ENCODE measurements at places on chromosomes 2 and 18. TPM values are rescaled to one million over a fixed set of nuclear protein-coding genes. Genes with fewer than 3 reads are reported as not detected.
A peak's percentile ranks its signal among the peaks of the same experiment; 100 is the strongest.

DNA sequence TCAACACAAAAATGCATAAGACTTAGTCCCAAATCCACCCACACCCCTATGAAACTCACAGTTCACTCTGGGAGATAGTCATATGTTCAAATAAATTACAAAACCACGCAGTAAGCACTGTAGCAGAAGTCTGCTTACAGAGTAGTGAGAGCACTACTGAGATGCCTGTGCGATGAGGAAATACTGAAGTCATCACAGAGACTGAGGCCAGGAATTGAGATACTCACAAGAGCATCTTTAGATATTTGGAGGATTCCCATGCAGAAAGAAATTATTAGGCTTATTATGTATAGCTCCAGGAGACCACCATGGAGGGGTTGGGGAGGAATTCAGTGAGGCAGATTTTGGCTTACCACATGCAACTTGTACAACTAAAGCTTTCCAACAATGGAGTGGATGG is 82.3 kb downstream of the ANTXR1 start:
- DNase-seq, result no peak

GRCh38 chr2:73268830-73269685 is 15.2 kb downstream of the FBXO41 start:
- DNase-seq, result peak; percentile 93

GRCh38 chr2:236606023-236606422 is 36.4 kb downstream of the ACKR3 start:
- no peak for DNase-seq

DNA sequence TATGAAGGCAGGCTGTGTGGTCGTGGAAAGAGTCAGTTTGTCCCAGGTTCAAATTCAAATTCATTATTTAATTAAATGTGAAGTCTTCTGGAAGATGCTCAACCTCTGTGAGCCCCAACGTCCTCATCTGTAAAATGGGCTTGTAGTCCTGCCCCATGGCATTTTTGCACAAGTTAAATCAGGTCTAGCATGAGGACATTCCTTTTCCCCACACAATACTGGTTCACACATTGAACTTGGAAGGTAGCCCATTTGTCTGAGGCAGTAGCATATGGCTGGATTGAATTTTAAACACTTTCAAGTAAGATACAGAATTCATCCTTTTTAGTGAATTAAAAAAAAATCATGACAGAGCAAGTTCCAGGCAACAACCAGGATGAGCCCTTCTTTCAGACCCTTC is 665.4 kb upstream of the HS6ST1 start:
- no peak for DNase-seq

GRCh38 chr2:78780864-78781583 is 244.5 kb upstream of the REG3G start:
- DNase-seq, result no peak

- DNase-seq, result no peak
Observed at GRCh38 chr2:62596061-62596921, 90.3 kb upstream of the TMEM17 start.

GRCh38 chr2:129765326-129765677 is 214.2 kb upstream of the RAB6C start:
- no peak for DNase-seq

DNA sequence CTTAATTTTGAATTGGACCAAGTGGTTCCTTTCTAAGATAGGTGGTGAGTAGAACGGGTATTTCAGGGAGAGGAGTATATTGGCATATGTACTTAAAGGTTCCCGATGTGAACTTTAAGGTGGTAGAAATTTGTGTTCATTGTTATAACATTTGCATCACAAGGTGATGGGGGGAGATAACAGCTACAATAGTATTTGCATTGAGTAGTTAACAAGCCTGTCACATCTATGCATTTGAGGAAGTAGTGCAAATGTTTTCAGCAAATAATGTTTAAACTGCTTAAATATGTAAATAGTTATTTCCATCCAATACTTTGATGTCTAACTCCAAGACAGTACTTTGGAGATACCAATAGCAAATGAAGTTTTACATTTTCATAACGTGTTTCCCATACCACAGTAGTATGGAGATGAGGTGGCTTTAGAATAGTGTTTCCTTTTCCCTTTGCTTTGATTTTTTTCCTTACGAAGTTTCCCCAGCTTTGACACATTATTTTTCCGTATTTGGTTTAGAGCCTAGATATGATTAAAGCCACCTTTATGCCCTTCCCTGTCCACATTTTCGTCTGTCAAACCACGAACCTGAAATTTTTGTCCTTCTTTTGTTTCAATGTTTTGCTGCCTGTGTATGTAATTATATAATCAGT is 46.6 kb downstream of the VAPA start:
- DNase-seq, result no peak

GRCh38 chr2:151891566-151892194 is 63.5 kb upstream of the ARL5A start:
- no peak for DNase-seq

The MOB1A gene
- total RNA-seq, result 204 TPM

The ABCB6 gene
- 28.8 TPM for total RNA-seq

The ZNF892 gene
- total RNA-seq, result 4.7 TPM

The BAZ2B gene
- 3.8 TPM for total RNA-seq

The ATP5F1A gene
- 443 TPM for total RNA-seq

The KLHL41 gene
- 0.07 TPM for total RNA-seq

The CNTNAP5 gene
- total RNA-seq, result not detected
